MG63 (cell line): ENCODE measurements at places on chromosomes 11 and 22.
A peak's percentile ranks its signal among the peaks of the same experiment; 100 is the strongest.

DNA sequence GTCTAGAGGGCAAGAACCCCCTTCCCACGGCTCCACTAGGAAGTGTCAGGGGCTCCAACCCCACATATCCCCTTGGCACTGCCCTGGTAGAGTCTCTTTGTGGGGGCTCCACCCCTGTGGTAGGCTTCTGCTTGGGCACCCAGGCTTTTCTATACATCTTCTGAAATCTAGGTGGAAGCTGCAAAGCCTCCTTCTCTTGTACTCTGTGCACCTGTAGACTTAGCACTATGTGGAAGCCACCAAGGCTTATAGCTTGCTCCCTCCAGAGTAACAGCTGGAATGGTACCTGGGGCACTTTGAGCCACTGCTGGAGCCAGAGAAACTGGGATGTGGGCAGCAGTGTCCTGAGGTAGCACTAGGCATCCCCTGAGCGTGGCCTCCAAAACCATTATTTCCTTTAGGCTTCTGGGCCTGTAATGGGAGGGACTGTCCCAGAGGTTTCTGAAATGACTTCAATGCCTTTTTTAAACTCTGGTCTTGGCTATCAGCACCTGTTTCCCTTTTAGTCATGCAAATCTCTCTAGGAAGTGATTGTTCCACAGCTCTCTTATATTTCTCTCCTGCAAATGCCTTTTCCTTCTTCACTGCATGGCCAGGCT is 68.4 kb downstream of the TRAF6 start:
- DNase-seq = no peak

- no peak for DNase-seq
Measured at GRCh38 chr22:32904044-32904443, 102.5 kb downstream of the TIMP3 start.

GRCh38 chr22:30947816-30948454 is 20.6 kb downstream of the MORC2 start:
- DNase-seq = no peak

- DNase-seq = peak; percentile 67
Measured at GRCh38 chr22:36334821-36335603, 52.8 kb downstream of the MYH9 start.

DNA sequence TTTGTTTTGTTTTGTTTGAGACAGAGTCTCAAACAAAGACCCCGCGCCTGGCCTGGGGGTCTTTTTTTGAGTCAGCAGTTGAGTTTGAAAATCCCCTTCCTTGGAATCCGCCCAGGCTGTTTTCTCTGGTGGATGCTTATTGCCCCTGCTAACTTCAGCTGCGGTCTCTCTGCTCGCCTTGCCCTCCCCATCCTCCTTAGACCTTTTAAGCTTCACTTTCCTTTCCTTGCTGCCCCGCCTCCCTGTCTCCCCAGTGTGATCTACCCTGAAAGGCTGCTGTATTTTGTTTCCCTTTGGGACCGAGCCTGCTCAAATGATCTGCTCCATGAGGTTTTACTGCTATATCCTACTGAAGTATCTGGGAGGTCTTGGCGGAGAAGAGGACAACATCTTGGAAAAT is 2.5 kb downstream of the USP18 start:
- no peak for DNase-seq

- DNase-seq = no peak
Measured at GRCh38 chr11:74171630-74171968, 510 bp downstream of the PPME1 start.

- no peak for DNase-seq
Measured at GRCh38 chr11:114384487-114384886, 15.8 kb downstream of the C11orf71 start.

DNA sequence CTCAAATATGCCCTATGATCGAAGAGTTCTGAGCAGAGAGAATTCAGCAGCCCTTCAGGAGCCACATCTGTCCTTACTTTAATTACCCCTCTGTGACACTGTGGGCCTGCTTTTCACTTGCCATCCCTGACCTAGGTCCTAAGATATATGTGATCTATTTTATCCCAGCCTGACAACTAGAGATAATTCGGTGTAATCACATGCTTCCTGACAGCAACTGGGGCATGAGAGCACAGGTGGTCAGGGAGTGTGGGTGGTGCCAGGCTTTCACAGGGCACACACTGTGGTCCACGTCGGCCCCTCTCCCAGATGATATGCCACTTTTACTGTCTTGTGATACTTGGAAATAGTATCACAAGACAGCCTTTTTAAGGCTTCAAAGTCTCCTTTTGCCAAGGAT is 3.9 kb downstream of the TUBA8 start:
- no peak for DNase-seq

DNA sequence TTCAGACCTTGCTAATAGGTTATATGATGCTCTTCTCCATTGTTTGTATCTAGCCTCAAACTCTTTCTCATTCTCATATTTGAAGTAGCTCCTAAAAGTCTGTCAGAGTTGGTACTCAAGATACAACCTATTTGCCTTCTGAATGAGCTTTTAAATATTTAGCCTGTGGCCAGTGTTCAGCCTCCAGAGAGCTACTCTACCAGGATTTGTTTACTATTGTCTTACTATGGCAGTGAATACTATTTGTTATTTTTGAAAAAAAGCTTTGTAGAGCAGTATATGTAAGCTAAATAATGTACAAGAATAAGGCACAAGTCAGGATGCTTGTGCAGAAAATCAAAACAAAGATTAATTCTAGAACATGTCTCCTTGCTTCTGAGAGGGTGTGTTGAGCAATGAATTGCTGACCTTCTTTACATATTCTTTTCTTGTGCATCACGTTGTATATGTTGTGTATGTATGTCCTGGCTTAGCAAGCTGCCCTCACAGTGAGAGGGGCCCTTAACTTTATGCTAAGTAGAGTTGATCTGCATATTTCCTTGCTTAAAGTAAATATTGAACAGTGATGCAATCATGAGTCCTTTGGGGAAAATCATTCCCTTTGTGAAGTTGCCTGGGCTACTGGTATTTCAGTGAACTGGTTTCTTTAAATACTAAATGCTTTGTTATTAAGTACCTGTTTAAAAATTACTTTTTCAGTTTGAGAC is 438.0 kb downstream of the LUZP2 start:
- no peak for DNase-seq

GRCh38 chr22:50697667-50698506 is 25.3 kb downstream of the SHANK3 start:
- DNase-seq = no peak

DNA sequence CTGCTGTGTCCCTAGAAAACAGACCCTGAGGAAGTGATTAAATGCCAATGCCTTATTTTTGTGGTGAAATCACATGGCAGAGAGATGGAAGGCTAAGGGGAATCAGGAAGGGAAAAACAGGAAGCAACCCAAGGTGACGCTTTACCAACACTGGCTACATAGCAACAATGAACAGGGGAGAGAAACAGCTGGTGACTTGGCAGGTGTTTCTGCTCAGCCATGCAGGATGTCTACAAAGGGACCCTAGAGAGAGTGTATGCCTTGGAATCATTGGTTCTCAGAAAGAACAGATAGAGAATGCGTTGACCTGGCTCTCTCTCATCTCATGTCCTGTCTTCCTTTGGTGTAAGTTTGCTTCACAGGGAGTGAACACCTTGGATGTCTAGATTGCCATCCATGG is 911.9 kb downstream of the OPCML start:
- no peak for DNase-seq

- DNase-seq = no peak
Measured at GRCh38 chr11:16769386-16769785, 30.9 kb downstream of the C11orf58 start.
